T-helper 1 cell (primary cell): ENCODE measurements at places on chromosomes 1 and 21.

- no peak for DNase-seq
Measured at GRCh38 chr1:204426035-204426436, 14.4 kb upstream of the PPP1R15B start.

DNA sequence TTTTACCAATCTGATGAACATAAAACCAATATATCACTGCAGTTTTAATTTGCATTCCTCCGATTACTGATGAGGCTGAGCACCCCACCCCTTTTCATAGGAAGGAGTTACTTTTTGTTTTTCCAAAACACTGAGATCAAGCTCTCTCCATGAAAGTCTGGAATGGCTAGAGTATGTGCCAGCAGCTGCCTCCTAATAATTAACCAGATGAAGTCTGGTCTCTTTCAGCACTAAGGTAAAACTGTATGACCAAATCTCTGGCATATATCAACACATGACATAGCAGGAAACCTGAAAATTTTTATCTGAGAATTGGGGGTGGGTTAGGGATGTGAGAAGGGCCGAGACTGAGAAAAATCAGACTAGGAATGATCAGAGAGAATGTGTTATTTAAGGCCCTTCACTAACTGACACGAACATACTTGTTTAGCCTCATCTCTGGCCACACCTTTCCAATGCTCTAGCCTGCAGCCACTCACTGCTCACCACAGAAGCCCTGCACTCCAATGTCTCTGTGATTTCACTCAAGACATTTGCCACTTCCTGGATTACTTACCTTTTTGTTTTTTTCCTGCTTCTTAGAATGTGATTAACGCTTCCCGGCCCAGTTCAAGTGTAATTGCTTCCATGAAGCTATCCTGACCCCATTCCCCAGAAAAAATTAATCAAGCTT lies 34.7 kb downstream of the WASF2 start:
- DNase-seq = no peak

DNA sequence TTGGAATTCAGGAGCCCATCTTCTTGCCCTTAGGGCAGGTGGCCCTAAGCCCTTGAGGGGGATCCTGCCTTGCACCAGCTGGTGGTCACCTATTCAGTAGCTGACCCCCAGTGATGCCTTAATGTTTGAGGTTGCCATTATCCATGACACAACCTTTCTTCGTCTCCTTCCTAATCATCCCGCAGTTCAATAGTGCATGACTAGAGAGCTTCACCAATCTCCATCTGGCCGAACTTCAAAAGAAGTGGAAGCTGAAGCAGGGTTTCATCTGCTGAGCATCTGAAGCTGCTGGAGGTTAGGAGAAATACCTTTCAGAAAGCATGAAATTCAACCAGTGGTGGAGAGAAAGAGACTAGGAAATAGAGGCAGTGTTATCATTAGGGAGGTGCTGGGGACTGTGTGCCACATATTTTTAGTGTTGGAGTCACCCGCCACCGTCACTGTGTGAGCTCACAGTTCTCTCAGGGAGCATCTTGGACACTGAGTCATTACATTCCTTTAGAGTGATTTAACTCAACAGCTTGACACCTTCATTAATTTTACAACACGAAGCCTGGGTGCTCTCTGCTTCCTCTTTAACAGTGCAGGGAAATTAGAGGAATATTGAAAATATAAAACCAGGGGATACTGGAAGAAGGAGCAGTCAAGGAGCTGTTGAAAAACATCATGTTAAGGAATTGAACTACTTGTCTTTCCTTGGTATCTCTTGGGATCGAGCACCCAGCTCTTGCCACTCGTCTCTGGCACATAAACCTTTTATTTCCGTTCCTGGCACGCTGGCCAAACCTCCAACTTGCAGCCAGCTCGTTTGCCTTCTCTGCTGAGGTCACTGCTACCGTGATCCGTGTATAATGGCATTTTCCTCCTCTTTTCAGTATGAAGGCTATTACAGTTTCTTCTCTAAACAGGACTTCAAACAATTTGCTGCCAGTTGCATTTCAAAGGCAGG lies 53.6 kb downstream of the PEX14 start:
- no peak for DNase-seq

DNA sequence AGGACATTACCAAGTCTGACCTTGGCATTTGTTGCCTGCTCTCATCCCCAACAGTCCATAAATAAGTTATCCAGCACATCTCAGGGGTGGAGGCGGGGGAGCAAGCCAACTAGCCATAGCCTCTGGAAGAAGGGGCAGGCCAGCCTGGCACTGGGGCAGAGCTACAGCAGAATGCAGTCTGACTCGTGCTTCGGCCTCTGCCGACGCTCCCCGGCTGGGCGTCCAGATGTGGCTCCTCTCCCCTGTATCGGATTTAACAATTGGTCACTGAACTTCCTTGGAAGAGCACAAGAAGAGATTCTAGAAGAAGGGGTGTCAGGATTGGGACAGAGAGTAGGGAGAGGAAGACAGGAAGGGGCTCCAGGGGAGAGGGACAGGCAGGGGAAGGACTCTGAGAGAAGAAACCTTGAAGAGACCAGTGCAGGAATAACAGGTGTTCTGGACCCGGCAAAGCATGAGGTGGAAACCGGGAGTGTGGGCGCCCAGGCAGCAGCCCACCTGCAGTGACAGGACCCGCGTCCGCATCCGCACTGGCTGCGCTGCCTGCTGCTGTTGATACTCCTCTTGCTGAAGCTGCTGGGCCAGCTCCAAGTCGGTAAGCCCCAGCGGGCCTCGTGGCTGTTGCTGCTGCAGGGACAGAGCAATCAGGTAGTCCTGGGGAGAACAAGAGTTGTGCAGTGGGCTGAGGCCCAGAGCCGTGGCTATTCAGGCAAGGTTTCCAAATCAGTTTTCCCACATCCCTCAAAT lies 9.4 kb downstream of the MINDY1 start:
- DNase-seq = no peak
